ENCODE measurements at places on chromosomes 7 and 10.

DNA sequence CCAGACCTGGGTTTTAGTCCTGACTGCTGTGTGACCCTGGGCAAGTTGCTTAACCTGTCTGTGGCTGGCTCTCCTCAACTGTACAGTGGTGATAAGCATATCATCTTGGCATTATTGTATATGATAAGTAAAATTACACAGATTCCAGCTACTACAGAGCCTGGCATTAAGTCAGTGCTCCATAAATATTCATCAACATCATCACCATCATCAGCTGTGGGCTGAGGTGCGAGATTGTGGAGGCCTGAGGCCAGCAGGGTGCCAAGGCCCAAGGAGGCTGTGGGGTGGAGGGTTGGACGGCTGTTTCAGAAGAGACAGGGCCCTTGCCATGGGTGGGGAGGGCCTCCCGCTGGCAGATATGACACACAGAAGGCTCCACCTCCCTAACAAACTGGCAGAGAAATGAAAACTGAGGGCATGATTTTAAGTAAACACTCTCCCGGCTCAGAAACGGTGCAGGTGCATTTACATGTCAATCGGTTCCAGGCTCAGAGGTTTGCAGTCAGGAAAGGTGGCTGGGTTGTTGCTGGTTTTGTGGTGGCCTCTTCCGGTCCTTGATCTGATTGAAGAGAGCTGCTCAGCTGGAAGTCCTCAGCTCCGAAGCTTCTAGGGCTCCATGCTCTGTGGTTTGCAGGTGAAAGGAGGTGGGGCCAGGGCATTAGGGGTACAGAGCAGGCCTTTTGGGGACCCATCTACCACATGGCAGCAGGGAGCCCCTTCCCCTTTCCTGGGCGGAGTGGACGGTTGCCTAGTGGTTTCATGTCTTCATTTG lies 10.2 kb downstream of the CRYGN start:
- no peak for DNase-seq

GRCh38 chr7:55046582-55047342 lies 27.9 kb downstream of the EGFR start:
- DNase-seq: no peak

DNA sequence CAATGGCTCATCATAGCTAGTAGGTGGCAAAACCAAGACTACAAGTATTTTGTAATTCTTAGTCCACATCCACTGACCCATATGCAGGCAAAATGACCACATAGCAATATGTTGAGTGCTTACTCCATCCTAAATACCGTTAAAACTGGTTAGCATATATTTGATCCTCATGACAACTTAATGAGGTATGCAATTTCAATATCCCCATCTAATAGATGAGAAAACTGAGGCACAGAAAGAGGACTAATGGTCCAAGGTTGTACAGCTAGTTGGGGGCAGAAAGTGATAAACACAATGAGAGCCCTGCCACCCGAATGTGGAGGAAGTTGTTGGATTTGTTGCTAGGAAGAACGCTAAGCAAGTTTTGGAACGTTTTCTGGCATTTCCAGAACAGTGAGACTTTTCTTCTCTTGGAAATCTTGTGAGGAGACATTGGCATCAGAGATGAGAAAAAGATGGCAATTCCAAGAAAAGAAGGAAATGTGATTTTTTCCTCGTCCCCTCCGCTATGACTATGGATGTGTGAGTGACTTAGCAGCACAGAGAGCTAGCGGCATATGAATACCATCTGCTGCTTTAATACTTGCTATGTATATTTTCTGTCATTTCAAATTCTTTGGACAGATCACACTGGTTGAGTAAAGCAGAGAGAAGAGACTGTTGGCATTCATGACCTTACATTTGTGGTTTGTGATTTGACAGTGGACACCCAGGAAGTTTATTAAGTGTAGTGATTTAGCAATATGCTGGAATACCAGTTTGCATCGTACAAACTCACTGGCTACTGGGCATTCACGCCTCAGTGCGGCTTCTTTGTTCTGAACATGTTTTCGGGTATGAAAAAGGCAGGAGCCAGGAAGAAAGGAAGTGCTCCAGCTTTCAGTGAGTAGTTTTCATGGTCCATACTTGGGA lies 51.5 kb downstream of the NRCAM start:
- DNase-seq: peak; percentile 14

GRCh38 chr7:18216270-18216669 lies 188.6 kb upstream of the PRPS1L1 start:
- DNase-seq: no peak

GRCh38 chr7:52684388-52684787 lies 351.0 kb upstream of the POM121L12 start:
- no peak for DNase-seq

DNA sequence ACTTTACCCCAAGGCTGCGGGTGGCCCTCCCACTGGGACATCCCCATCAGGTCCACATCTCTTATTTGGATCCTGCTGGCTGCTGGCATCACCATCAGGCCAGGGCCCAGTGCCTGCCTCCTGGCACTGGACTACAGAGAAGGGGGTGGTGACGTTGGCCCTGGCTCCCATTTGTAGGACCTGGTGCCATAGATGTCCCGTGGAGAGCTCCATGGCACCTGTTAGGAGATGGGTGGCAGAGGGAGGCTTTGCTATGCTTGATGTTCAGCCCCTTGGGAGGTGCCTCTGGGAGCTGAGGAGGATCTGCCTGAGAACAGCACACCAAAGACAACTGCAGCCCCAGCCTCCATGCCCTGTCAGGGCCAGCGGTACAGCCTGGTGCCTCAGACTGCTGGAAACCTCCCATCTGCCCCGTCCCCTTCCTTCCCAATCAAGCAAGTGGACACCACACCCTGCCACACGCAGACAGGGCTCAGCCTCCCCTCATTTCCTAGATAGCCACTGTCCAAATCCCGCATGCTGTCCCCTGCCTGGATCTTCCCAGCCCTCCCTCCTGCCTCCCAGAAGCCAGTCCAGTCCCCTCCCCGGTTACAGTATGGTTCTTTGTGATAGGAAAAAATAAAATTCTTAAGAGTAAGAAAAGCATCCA lies 230.0 kb upstream of the GRB10 start:
- no peak for DNase-seq

GRCh38 chr7:157544980-157545680 lies 208.3 kb downstream of the DNAJB6 start:
- DNase-seq: no peak

- DNase-seq: no peak
Observed at GRCh38 chr7:90706072-90706716, 110.1 kb downstream of the CDK14 start.

GRCh38 chr10:125727436-125727835 lies 7.9 kb downstream of the EDRF1 start:
- DNase-seq: no peak

DNA sequence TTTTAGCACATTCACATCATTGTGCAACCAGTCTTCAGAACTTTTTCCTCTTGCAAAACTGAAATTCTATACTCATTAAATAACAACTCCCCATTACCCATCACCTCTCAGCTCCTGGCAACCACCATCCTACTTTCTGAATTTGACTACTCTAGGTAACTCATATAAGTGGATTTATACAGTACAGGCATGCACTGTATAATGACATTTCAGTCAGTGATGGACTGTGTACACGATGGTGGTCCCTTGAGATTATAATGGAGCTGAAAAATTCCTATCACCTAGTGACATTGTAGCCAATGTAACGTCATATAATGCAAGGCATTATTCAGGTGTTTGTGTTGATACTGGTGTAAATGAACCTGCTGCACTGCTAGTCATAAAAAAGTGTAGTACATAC lies 60.1 kb downstream of the BTRC start:
- no peak for DNase-seq

- no peak for DNase-seq
Observed at GRCh38 chr10:72258617-72259016, 15.1 kb upstream of the DDIT4 start.

GRCh38 chr10:48606530-48607355 lies 1.9 kb upstream of the ARHGAP22 start:
- DNase-seq: peak; percentile 100

DNA sequence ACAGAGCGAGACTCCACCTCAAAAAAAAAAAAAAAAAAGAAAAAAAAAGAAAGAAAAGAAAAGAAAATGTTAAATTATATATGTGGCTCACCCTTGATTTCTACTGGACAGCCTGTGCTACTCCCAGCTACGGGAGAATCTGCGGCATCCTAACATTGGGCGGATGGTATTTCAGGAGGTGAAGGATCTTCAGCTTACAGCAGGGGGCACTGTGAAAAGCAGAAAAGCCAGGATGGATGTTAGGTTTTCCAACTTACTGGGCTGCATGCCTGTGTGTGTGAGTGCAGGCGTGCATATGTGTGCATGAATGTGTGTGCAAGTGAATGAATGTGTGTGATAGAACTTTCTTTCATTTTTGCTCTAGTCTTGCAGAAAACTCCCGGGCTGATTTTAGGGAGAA lies 1066.5 kb downstream of the TYW1 start:
- no peak for DNase-seq

DNA sequence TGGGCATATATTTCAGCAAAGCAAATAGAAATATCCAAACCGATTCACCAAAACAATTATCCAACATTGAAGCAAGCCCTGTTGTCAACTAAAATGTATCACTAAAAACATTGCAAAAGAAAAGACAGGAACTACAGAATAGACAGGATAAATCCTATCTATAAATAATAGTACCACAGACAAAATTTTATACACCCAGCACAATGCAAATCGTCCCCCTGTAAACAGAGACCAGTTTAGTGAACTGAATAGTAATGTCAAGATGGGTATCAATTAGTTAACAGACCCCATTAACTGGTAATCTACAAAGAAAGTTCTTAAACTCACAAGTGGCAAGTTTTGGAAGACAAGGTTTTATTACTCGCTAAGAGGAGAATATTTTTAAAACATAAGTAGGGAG lies 4.0 kb downstream of the ZC3HAV1 start:
- no peak for DNase-seq

DNA sequence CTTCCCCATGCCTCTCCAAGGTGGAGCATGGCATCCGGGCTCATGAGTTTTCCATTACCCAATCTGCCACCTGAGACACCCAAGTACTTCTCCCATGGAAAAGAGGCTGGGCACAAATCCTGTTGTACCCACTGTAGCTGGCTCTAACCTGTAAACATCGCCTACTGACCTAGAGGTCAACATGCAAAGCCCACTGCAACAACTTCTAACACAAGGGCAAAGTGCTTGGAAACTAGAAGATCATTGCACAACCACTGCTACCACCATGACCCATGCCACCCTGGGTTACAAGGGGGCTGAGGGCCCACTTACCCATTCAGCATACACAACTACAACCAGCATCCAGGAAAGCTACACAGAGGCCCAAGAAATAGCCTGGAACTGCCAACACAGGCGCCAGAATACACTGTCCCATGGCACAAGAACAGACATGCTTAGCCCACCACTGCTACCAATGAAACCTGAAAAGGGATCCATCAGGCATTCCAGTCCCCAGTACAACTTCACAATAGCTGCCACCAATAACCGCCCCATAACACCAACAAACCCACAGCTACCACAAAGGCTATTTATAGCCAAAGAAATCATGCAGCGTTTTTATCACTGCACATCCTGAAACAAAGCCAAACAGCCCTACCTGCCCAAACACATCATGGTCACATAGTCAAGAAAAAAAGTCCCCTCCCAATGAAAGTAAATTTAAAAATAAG lies 63.4 kb downstream of the RNF32 start:
- no peak for DNase-seq

- DNase-seq: peak; percentile 69
Observed at GRCh38 chr10:77641788-77642397, 4.3 kb upstream of the KCNMA1 start.

GRCh38 chr7:37999673-38000072 lies 79.2 kb downstream of the EPDR1 start:
- DNase-seq: no peak

DNA sequence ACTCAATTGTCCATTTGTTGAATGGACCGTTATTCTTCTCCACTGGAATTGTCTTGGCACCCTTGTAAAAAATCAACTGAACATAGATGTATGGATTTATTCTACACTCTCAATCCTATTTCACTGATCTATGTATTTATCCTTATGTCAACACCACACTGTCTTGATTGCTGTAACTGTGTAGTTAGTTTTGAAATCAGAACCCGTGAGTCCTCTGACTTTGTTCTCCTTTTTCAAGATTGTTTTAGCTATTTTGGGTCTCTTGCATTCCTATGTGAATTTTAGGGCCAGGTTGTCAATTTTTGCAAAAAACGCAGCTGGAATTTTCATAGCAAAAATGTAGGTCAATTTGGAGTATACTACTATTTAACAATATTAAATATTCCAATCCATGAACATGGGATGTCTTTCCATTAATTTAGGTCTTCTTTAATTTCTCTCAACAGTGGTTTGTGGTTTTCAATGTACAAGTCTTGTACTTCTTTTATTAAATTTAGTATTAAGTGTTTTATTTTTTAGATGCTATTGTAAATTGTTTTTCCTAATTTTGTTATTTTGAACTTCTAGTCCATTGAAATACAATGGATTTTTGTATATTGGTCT lies 10.0 kb downstream of the CAMK2B start:
- DNase-seq: no peak

- DNase-seq: no peak
Observed at GRCh38 chr10:70540089-70540788, 61.7 kb downstream of the PALD1 start.

DNA sequence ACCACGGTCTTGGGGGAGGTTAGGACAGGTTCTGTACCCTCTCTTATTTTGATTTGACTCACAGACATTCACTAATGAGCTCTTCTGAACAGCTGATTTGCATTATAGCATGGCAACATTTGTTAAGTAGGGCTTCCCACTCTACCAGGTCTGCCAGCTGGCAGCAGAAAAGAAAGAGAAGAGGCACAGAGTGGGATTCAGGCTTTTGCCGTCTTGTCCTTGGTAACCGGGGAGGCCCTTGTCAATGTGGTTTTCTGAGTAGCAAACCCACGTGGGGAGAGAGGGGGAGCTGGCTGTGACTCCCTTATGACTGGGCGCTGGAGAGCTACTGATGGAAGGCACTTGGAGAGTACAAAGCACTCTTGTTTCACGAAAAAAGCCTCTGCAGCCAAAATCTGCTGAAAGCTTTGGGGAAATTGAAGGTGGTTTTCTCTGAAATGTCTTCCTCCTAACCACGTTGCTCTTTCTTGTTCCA lies 355.3 kb upstream of the GALNT17 start:
- no peak for DNase-seq

- DNase-seq: no peak
Observed at GRCh38 chr10:14456218-14456869, 125.6 kb upstream of the FRMD4A start.

Measured in HCEC 1CT (cell line).